Right lobe of liver (tissue), 6 donors: ENCODE measurements at places on chromosomes 5 and 9. TPM values are rescaled to one million over a fixed set of nuclear protein-coding genes. Genes with fewer than 3 reads are reported as not detected.
A peak's percentile ranks its signal among the peaks of the same experiment; 100 is the strongest.

Gene C5orf34
- 0.81 TPM for total RNA-seq

DNA sequence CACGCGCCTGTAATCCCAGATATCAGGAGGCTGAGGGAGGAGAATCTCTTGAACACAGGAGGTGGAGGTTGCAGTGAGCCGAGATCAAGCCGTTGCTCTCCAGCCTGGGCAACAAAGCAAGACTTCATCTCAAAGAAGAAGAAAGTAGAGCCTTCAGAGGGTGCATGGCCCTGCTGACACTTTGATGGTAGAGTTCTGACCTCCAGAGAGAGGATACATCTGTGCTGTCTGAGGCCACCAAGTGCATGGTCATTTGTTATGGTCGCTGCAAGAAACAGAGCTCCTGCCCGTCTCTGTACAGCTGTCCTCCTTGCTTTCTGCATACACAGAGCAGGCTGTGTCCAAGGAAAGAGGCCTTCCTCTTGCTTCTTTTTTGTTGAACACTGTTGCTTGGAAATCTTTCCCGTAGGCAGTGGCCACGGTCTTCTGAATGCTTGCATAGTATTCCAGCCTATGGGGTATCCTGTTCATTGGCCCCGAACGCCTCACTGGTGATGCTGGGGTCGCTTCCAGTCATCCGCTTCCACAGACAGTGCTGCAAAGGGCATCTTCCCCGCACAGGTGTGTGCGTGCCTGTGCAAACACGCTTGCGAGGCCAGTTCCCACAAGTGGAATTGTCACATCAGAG, 36.8 kb upstream of the UNC5A start:
- DNase-seq: peak; percentile 19

Gene PTGR1
- 477 TPM for total RNA-seq

Gene KIF24
- 0.68 TPM for total RNA-seq

DNA sequence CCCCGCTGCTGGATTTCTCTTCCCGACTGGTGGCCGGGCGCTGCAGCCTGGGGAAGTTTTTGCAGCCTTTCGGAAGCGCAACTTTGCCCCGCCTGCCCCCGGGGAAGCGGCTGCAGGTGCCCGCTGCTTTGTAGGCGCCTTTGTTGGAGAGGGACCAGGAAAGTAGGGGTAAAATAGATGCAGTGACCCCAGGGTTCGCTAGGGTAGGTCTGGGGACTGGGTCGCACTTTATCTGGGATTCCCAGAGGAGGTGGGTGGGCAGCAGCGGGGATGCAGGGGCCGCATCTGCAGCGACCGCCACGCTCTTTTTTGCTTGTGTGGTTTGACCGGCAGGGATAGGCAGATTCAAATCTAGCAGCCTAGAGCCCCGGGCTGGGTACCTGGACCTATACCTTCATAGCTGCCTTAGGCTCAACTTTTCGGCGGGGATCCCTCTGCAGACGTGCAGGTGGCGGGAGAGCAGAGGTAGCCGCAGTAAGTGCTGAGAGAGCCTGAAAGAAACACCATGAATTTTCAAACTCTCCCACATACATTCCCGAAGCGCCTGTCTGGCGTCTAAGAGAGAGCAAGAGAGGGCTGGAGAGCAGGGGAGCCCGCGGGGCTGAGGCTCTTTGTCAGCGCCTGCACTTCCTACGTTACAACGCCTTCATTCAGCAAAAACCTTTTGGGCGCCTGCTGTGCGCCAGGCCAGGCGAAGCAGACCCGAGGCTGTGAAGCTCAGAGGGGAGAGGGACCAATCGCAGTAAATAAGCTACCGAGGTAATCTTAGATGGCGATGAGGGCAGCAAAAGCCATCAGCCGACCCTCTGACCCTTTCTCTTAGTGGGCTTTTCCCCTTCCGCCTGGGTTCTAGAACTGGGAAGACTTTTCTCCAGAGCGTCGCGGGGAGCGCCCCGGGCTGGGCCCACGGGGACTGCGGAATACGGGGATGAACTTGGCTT, 642 bp downstream of the SV2C start:
- no peak for DNase-seq

GRCh38 chr5:159098603-159099436, 896 bp downstream of the EBF1 start:
- peak; percentile 58 for DNase-seq

- DNase-seq: no peak
Measured at GRCh38 chr5:156913719-156914370, 49.2 kb downstream of the TIMD4 start.
